ENCODE measurements at places on chromosomes 7 and 10.

GRCh38 chr7:29408841-29409243 lies 154.8 kb upstream of the PRR15 start:
- DNase-seq, result peak; percentile 34

DNA sequence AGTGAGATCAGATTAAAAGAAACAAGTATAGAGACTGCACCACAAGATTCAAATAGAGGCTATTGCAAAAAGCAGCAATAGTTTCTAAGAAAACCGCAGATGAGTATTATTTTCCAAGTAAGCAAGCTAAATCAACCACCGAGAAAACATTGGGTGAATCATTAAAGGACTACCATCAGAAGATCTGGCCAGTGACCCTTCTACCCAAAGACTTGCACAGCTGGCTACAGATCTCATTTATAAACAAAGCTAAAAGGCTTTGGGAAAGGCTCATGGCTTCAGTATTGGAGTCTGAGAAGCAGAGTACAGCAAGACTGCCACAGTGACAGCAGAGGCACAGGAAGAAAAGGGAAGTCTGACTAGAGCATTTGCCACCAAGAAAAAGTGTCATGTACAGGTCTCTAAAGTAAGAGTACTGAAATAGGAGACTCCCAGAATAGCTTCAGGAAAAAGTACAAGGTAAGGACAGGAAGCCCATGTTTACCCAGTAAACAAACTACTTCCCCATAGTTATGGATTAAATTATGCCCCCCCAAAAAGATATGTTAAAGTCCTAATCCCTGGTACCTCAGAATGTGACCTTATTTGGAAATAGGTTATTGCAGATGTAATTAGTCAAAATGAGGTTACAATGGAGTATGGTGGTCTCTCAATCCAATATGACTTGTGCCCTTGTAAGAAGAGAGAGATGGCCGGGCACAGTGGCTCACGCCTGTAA lies 19.0 kb downstream of the STEAP1 start:
- DNase-seq, result no peak

GRCh38 chr7:39085590-39086049 lies 107.9 kb downstream of the POU6F2 start:
- no peak for DNase-seq

DNA sequence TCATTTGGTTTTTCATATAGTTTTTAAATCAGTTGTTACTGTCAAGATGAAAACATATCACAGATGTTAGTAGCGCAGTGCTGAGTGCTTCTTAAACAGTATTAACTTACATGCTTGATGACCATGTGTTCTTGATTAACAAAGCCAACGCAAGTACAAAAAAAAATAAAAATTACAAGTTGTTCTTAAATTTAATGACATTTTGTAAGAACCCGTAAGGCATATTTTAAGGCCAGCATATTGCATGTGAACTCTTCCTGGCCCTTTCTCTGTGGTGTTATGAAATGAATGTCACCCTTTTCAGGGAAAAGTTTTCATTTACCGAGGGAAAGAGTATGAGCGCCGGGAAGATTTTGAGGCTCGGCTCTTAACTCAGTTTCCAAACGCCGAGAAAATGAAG lies 140.4 kb upstream of the NPS start:
- DNase-seq, result no peak

DNA sequence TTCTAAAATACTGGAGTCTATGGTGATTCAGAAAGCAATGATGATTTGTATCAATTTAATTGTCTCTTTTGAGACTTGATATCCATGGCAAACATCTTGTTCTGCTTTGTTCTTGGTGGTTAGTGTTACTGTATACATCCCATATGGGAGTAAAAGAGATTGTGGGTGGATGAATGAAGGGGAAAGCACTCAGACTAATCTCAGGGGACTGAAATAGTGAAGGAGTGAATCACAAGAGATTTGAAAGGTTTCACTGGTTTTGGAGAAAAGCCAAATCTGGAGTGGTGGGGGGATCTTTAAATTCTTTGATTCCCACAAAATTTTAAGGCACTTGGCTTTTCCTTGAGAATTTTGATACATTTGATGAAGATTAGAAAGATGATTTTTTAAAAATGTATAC lies 369.4 kb downstream of the INHBA start:
- no peak for DNase-seq

- no peak for DNase-seq
Measured at GRCh38 chr7:153675131-153675530, 377.1 kb upstream of the DPP6 start.

DNA sequence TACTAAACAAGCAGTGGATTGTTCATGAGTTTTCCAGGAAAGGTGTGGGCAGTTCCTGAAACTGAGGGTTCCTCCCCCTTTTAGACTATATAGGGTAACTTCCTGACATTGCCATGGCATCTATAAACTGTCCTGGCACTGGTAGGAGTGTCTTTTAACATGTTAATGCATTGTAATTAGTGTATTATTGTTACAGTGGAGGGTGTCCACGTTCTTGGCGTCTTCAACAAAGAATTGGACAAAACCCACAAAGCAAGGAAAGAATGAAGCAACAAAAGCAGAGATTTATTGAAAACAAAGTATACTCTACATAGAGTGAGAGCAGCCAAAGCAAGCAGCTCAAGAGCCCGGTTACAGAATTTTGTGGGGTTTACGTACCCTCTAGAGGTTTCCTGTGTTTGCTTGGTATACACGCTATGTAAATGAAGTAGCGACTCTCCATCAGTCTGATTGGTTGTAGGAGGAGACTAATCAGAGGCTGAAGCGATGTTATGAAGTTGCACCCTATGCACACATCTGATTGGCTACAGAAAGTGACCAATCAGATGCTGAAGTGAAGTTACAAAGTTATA lies 175.2 kb downstream of the NSUN6 start:
- no peak for DNase-seq

GRCh38 chr10:132664883-132665282 lies 121.1 kb downstream of the NKX6-2 start:
- no peak for DNase-seq

GRCh38 chr7:26657686-26658388 lies 206.6 kb downstream of the SKAP2 start:
- DNase-seq, result no peak

- DNase-seq, result no peak
Measured at GRCh38 chr7:122217125-122217524, 73.1 kb upstream of the AASS start.

DNA sequence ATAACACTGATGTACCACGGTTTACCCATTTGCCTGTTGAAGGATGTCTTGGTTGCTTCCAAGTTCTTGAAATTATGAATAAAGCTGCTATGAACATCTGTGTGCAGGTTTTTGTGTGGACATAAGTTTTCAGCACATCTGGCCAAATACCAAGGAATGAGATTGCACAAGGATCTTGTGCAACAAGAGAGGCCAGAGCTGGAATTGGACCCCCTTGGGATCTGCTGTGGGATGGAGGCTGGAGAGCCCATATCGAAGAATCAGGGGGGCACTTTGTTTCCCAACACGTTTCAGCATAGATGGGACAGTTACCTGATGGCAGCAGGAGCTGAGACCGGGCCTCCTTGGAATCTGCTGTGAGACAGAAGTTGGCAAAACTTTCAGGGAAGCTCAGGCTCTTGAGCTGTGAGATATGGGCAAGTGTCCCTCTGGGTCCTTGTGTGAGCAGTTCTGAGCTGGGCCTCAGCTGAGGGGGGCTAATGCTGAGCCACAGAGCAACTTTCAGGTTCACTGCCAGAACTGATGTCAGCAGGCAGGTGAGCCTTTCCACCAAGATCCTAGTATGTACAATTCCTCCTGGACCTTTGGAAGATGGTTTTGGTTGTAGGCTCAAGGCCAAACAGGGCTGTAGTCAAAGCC lies 115.2 kb upstream of the RAB18 start:
- DNase-seq, result no peak

GRCh38 chr10:69043931-69044531 lies 43.9 kb upstream of the SRGN start:
- peak; percentile 61 for DNase-seq

GRCh38 chr7:101950450-101951119 lies 133.2 kb downstream of the CUX1 start:
- DNase-seq, result no peak

DNA sequence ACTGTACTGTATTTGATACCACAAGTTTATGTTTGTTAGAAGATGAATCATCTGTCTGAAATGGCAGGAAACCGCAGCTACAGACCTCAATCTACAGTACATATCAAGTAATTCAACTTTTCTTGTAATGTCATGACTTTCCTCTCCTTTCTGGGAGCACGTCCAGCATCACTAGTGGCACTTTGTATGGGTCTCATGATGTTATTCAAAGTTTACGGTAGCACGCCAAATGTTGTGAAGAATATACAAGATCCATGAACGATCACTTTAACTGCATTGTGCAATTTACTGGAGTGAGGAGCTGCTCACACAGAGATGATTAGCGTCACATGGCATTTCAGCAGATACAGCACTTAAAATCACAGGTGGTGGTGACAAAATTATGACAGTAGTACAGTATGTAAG lies 257.8 kb upstream of the GNAI1 start:
- no peak for DNase-seq

DNA sequence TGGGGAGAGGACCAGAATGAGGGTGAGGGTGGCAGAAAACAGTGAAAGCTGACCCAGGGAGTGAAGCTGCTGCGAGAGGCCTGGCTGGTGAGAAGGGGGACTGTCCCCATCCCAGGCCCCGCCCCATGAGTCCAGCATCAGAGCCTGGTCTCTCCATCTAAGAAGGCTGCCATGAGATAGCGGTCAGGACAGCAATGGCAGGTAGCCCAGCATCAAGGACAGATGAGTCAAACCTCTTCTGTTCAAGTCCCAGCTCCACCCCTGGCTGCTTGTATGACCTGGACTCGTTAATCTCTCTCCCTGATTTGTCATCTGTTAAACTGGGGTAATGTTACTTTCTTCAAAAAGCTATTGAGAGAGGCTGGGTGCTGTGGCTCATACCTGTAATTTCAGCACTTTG lies 22.2 kb downstream of the GPNMB start:
- no peak for DNase-seq

- no peak for DNase-seq
Measured at GRCh38 chr7:106243893-106244292, 40.9 kb downstream of the NAMPT start.

GRCh38 chr7:124457841-124458240 lies 307.8 kb downstream of the GPR37 start:
- DNase-seq, result no peak
